ENCODE measurements at places on chromosomes 2 and 18. TPM values are rescaled to one million over a fixed set of nuclear protein-coding genes. Genes with fewer than 3 reads are reported as not detected.

STARD6 gene
- 0.23 TPM for total RNA-seq

RAB6D gene
- total RNA-seq = not detected

SETBP1 gene
- total RNA-seq = 6.6 TPM

- DNase-seq = no peak
- no peak overlapping the region for H3K27ac ChIP-seq
- H3K27me3 ChIP-seq = peaks cover 2% of the 10 kb centered on the region
- H3K4me1 ChIP-seq = no peaks in the 10 kb centered on the region
- H3K4me3 ChIP-seq = no peak overlapping the region
These were observed 247.9 kb downstream of the NDUFA10 start for GRCh38 chr2:239777219-239777618.

DNA sequence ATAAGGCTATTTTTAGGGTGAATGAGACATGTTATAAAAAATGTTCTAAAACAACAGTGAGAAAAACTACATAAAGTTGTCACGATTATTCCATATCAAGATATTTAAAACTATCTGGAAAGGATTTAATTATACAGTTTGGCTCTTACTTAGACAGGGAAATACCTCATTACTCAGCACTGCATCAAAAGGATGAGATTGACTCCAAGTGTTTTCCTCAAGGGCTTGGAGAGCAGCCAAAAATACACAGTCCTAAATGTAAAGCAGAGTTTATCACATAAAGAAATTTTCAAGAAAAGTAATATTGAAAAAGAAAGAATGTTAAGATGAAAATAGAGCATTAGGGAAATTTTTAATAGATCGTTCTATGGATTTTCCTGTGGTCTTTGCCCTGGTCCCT, 285.5 kb upstream of the NETO1 start:
- no peak for DNase-seq
- H3K36me3 ChIP-seq = no peaks in the 10 kb centered on the region
- H3K4me3 ChIP-seq = no peak overlapping the region
- no peaks in the 10 kb centered on the region for H3K4me1 ChIP-seq

GRCh38 chr2:234587341-234588053, 90.6 kb upstream of the ARL4C start:
- H3K36me3 ChIP-seq = no peaks in the 10 kb centered on the region
- no peak overlapping the region for H3K4me3 ChIP-seq
- H3K27ac ChIP-seq = no peak overlapping the region
- H3K4me1 ChIP-seq = no peaks in the 10 kb centered on the region

- no peak for DNase-seq
- no peak overlapping the region for H3K27ac ChIP-seq
- H3K4me1 ChIP-seq = peaks cover 50% of the 10 kb centered on the region
- peaks cover 2% of the 10 kb centered on the region for H3K36me3 ChIP-seq
- H3K27me3 ChIP-seq = no peaks in the 10 kb centered on the region
- H3K4me3 ChIP-seq = no peak overlapping the region
These were observed 11.2 kb upstream of the GPR17 start for GRCh38 chr2:127634626-127635379.

GRCh38 chr18:45039376-45039775, 358.7 kb downstream of the SETBP1 start:
- H3K4me3 ChIP-seq = no peak overlapping the region
- no peaks in the 10 kb centered on the region for H3K4me1 ChIP-seq
- H3K36me3 ChIP-seq = no peaks in the 10 kb centered on the region
- H3K27ac ChIP-seq = no peak overlapping the region
- peaks cover 2% of the 10 kb centered on the region for H3K27me3 ChIP-seq
- no peak for DNase-seq

GRCh38 chr2:227163485-227163997, 464 bp downstream of the COL4A4 start:
- no peaks in the 10 kb centered on the region for H3K36me3 ChIP-seq
- DNase-seq = no peak
- peaks cover 4% of the 10 kb centered on the region for H3K4me1 ChIP-seq
- no peak overlapping the region for H3K27ac ChIP-seq
- peaks cover 57% of the 10 kb centered on the region for H3K27me3 ChIP-seq

DNA sequence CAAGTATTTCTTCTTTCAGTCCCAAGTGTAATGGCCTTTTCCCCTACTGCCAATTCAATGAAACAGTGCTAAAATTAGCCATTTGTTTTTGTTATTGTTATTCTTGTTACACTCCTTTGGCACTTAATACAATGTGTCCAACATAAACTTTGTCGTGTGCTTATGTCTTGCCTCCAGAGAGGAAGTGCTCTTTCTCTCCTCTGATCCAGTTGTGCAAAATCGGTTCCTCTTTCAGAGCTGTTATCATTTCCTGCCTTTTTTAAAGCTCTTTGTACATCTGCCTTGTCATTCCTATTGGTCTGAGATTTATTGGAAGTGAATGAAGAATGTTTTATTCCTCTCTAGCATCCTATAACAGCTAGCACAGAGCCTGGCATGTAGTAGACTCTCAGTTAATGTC, 623.2 kb upstream of the ID2 start:
- no peak overlapping the region for H3K27ac ChIP-seq
- H3K27me3 ChIP-seq = no peaks in the 10 kb centered on the region
- peaks cover 3% of the 10 kb centered on the region for H3K36me3 ChIP-seq
- no peak overlapping the region for H3K4me3 ChIP-seq

- no peaks in the 10 kb centered on the region for H3K36me3 ChIP-seq
- peaks cover 4% of the 10 kb centered on the region for H3K27me3 ChIP-seq
- peak overlapping the region; percentile 13 for H3K27ac ChIP-seq
- peaks cover 47% of the 10 kb centered on the region for H3K4me1 ChIP-seq
- H3K4me3 ChIP-seq = peak overlapping the region; percentile 52
These were observed 2.2 kb downstream of the ITM2C start for GRCh38 chr2:230866756-230867523.

DNA sequence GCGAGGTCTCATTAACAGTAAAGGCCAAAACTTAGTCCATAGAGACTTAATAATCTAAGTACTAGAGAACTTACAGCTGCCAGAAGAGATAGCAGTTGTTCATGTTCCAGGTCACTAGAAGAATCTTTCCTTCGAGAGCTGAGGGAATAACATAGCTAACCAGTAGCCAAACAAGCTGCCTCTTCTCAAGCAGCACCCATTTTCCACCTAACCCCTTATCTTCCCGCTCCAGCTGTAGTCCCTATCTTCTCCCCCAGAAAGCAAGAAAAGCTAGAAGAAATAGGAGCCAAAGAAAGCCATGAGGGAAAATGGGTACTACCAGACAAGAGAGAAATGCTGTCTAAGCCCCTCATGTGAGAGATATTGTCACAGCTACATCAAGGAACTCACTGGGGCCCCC, 24.0 kb downstream of the SULT1C4 start:
- no peaks in the 10 kb centered on the region for H3K27me3 ChIP-seq
- DNase-seq = no peak
- no peaks in the 10 kb centered on the region for H3K4me1 ChIP-seq
- H3K4me3 ChIP-seq = no peak overlapping the region

DNA sequence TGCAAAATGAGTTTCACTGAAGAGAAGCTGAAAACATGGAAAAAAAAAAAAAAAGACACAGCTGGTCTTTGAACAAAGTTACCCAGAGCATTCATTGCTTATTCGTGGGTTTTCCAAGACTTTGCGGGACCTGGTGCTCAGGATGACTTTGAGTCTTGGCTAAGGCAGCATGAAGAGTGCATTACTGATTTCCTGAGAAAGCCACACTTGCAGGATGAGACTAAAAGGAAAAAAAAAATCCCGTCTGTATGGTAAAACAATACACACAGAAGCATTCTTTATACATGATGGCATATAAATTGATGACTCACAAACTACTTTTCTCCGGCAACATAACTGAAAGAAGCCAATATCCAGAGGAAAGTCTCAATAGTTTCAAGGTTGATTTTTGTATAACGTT, 195.4 kb downstream of the SPP2 start:
- no peaks in the 10 kb centered on the region for H3K27me3 ChIP-seq
- H3K4me1 ChIP-seq = peaks cover 13% of the 10 kb centered on the region
- no peak overlapping the region for H3K4me3 ChIP-seq
- H3K36me3 ChIP-seq = no peaks in the 10 kb centered on the region
- no peak overlapping the region for H3K27ac ChIP-seq

DNA sequence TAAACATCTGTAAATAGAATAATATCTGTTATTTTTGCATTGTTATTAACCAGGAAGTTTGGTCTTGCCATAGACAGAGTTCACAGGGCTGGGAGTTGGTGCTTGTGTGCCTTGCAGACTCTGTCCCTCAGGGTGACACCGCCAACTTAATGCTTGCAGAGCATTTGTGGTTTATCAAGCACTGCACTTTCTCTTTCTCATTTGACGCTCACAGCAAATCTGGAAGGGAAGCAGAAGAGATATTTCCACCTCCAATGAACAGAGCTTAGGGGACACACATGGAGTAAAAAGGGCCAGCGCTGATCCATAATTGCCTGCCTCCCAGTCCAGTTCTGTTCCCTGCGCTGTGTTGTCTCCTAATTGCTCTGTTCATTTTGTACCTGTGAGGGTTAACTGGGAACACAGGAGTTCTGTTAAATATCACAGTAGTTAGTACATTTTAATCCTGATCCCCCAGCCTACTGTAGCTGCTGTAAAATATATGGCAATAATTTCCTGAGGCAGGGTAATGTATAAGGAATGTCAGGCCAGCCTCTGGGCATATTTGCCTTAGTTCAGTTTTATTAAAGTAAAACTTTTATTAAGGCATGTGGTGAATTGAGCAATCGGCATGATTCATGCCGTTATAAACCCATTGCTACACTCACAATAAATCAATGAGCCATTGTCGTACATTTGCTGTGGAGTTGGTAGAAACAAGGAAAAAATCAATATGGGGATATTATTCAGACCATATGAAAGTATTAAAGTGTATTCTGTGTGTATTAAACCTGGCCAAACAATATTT, 182.5 kb upstream of the OSR1 start:
- H3K4me3 ChIP-seq = no peak overlapping the region
- DNase-seq = no peak
- H3K27ac ChIP-seq = no peak overlapping the region
- no peaks in the 10 kb centered on the region for H3K4me1 ChIP-seq

DNA sequence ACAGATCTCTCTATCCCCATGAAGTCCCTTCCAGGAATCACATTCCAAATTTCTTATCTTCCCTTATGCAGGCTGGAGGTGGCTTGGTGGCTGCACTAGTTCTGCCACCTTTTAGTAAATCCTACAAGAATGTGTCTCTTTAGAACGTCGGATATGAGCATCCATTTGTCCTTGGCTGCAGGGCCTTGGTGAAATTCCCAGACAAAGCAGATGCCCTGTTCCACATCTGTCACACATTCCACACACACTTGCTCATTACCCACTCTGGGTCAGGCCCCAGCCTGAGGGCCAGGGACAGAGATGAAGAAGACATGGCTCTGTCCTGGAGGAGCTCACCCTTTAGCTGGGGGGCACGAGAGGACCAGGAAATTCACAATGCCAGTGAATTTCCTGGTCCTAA, 31.2 kb upstream of the GPR17 start:
- no peak overlapping the region for H3K27ac ChIP-seq
- peaks cover 3% of the 10 kb centered on the region for H3K36me3 ChIP-seq
- no peak overlapping the region for H3K4me3 ChIP-seq
- peaks cover 20% of the 10 kb centered on the region for H3K4me1 ChIP-seq
- DNase-seq = no peak
- H3K27me3 ChIP-seq = peaks cover 3% of the 10 kb centered on the region

- DNase-seq = no peak
- H3K4me3 ChIP-seq = no peak overlapping the region
- H3K36me3 ChIP-seq = no peaks in the 10 kb centered on the region
- H3K27ac ChIP-seq = no peak overlapping the region
These were observed 127.9 kb downstream of the EVA1A start for GRCh38 chr2:75432761-75433361.

- no peaks in the 10 kb centered on the region for H3K36me3 ChIP-seq
- H3K4me3 ChIP-seq = no peak overlapping the region
- H3K27ac ChIP-seq = no peak overlapping the region
- H3K4me1 ChIP-seq = peaks cover 5% of the 10 kb centered on the region
- no peak for DNase-seq
These were observed 1.3 kb downstream of the COLEC12 start for GRCh38 chr18:498931-499775.

- H3K27ac ChIP-seq = no peak overlapping the region
- no peaks in the 10 kb centered on the region for H3K27me3 ChIP-seq
- no peaks in the 10 kb centered on the region for H3K36me3 ChIP-seq
- no peak for DNase-seq
These were observed 600.3 kb downstream of the CCDC85A start for GRCh38 chr2:56784046-56784445.

DNA sequence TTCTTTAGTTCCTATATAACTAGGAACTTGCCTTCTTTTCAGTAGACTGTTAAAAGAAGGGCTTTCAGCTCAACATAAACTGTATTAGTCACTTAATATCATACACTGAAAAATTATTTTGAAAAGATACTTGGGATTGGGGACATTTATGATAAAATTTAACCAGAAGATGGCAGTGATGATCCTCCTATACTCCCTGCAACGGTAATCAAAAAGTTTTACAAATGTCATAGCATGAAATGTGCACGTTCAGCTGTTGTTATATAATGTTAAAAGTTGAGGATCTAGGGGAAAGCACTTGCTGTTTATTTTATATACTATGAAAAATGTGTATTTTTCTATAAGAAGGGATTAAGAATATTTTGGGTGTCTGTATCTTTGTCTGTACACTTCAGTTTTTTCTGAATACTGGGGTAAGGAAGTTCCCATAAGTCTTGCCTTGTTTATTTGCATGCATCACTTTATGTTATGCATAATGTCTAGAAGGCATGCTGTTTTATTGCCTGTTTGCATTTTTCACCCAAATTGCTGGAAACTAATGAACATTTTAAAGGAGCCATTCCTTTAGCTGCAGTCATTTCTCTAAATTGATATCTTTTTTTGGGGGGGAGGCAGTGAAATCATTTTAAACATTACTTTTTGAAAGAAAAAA, 19.0 kb downstream of the DYNC1I2 start:
- H3K27me3 ChIP-seq = no peaks in the 10 kb centered on the region
- peaks cover 14% of the 10 kb centered on the region for H3K36me3 ChIP-seq
- H3K27ac ChIP-seq = no peak overlapping the region
- no peak overlapping the region for H3K4me3 ChIP-seq
- no peak for DNase-seq
- peaks cover 8% of the 10 kb centered on the region for H3K4me1 ChIP-seq

DNA sequence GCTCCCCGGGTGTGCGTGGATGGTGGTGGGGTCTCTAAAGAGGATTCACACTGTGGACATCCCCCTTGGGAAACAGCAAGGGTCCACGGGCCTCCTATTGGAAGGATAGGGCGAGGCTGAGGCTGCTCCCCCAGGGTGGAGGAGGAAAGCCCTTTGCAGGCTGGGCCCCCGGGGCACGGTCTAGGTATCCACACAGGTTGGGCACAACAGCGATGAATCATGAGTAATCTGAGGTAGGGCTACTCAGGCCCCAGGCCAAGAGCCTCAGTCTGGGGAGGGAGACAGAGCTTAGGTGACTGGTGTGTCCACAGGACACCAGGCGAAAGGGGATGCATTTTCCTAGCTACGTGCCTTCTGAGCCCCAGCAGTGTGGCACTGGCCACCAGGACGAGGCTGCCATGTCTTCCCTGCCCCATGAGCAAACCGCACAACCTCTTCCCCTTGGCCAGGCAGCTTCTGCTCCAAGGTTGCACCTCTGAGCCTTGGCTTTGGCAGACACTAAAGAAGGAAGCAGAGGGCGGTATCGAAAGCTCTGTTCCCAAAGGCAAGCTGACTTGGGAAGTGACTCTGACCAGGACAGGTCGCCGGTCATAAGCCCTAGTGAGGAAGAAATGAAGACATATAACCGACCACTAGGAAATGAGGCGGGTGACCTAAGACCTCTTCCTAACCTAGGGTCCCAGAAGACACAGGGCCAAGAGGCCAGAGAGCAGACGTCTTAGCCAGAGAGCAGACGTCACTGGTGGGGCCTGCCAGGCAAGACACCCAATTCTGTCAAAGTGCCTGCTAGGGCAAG, 14.6 kb upstream of the SEMA4C start:
- no peak overlapping the region for H3K27ac ChIP-seq
- DNase-seq = no peak
- no peaks in the 10 kb centered on the region for H3K36me3 ChIP-seq
